Hepatic stellate cell (primary cell): ENCODE measurements at places on chromosomes 3 and 15.
A peak's percentile ranks its signal among the peaks of the same experiment; 100 is the strongest.

DNA sequence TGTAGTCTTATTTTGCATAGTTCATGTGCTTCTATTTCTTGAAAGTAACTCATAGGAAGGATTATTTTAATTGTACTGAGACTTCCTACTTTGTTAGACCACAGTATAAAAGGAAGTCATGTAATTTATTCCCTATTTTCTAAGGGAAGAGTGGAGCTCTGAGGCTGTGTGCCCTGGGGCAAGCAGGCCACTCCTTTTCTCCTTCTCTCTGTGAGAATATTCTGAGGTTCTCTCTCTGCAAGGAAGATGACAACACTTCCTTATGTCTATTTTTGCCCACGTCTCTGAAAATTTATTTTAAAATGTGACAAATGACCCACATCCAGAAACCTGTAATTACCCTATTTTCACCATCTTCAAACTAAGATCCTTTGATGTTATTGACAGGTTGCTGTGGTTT is 11.0 kb downstream of the KCTD6 start:
- DNase-seq: no peak

DNA sequence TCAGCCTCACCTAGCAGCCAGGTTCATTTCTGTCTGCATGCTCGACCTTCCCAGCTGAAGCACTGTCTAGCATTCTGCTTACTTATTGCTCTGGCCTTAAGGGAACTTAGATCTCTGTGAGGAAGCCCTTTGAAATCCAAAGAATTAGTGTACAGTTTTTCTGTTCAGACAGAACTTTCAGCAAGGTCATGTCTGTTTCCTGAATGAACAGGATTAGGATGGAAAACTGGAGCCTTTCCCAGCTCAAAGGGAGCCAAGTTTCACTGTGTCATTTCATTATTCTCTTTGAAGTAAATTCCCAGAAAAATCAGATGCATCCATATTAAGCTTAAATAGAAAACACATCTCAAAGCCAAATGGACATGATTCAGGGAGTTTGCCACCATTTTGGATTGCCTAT is 457.3 kb upstream of the KCNMB2 start:
- no peak for DNase-seq

GRCh38 chr3:101850246-101851051 is 1.1 kb downstream of the NFKBIZ start:
- DNase-seq: peak; percentile 51

DNA sequence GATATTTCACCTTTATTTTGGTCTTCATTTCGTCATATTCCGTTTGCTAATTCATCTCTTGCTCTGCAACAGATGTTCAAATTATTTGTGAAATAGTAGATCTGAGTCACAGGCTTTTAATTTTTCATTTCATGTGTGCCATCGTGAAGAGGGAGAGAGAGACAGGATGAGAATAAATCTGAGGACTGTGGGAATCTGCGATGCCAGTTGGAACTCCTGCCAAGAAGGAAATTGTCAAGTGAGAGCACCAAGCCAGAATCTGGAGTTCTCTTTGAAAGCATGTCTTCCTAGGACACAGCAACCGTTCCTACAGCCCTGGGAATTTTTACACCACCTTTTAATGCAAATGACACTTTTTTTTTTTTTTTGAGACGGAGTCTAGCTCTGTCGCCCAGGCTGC is 48.8 kb downstream of the NSMCE3 start:
- DNase-seq: no peak

DNA sequence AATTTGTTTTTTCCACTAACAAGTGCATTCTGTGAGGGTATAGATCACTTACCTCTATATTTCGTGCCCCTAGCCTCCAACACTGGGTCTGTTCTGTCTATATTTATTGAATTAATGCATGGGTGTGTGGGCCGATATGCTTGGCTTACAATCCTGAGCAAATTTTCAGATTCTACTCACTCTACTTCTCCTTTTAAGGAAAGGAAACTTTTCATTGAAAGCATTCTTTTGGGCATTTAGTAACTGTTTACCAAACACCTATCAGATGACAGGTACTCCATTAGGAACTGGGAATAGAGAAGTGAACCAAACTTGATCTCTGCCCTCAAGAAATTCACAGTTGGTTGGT is 60.5 kb downstream of the TLE3 start:
- DNase-seq: no peak

GRCh38 chr3:191775451-191776233 is 314.7 kb downstream of the PYDC2 start:
- DNase-seq: no peak

- no peak for DNase-seq
Measured at GRCh38 chr15:82709081-82709420, 624 bp downstream of the AP3B2 start.

- no peak for DNase-seq
Measured at GRCh38 chr3:192090586-192090985, 629.6 kb downstream of the PYDC2 start.

- no peak for DNase-seq
Measured at GRCh38 chr3:143654906-143655305, 193.4 kb downstream of the SLC9A9 start.

GRCh38 chr3:27910456-27910855 is 188.3 kb upstream of the EOMES start:
- no peak for DNase-seq

DNA sequence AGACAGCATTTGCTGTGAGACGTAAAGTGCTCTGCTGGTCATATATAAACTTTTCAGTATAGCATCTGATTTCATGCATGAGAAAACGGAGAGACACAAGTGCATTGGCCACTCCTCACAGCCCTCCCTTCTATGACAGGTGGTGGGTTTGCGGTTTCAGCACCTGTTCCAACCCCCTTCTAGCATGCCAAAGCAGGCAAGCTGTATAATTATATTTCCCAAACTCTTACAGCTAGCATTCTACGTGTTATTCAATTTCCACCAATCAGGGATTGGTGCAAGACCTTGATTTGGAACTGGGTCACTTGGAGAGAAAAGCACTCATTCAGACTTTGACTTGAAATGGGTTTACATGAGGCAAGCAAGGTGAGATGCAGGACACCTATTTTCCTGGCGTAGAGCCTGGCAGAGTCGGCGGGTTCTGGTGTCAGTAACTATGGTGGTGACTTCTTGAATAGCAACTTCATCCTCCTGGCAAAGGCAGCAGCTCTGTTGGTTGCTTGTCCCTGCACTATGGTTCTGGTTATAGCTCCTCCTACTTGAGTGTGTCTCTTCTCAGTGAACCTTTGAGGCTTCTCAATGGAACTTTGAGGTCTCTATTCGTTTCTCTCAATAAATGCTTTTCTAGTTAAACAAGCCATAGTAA is 356.5 kb downstream of the TBL1XR1 start:
- no peak for DNase-seq

DNA sequence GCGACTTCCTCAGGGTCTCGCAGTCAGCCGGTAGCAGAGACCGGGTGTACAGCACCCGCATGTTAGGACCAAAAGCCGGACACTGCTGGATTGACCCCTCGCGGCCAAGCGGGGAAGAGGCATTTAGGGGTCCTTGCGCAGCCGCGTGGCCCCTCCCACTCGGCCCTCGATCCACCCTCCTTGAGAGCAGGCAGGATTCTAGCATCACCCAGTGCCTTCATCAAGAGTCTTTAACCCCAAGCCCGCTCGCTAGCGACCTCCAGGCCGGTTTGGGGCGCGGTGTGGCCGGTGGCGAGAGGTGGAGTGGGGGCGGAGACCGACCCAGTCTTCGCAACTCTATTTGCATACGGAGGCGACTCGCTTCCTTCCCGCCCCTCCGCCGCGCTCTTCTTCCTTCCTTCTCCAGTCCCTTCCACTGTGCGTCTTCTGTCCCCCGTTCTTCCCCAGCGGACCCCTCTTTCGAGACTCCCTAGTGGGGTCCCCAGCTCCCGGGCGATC is at the start of gene ST6GAL1:
Gene ST6GAL1 (plus strand): TSS at position 384 of the 498 bp plus-strand sequence. CDS start 112,178 bp downstream, outside the sequence.
- peak; percentile 69 for DNase-seq

DNA sequence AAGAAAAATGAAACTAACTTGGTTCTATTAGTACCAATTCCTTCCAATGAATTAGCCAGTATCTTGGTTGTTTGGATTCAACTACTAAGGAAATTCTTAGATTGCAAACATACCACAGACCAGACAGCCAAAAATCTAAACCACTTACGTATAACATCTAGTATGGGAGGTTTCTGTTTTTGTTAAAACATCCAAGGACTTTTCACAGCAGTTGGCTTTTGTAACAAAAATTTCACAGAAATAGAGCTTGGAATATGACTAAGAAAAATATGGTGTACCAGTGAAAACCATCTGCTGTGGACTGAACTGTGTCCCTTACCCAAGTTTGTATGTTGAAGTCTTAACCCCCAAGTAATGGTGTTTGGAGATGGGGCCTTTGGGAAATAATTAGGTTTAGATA is 199.2 kb downstream of the OTOL1 start:
- DNase-seq: no peak

DNA sequence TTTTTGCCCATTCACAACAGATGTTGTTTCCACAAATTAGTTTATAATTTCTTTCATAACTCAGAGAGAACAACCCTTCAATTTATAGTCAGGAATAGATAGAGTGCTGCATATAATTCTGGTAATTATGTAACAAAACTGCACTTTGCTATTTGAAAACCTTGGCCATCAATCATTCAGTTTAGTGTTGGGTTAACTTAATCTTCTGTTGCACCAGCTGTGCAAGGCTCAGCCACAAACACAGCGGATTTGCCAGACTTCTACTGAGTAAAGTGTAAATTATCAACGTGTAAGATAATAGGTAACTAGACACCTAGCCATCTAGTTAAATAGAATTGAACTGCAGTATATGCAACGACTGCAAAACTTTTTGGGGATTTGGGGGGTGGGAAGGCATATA is 1064.3 kb upstream of the EPHA6 start:
- no peak for DNase-seq

- DNase-seq: no peak
Measured at GRCh38 chr3:119367000-119367399, 72.8 kb downstream of the ARHGAP31 start.

DNA sequence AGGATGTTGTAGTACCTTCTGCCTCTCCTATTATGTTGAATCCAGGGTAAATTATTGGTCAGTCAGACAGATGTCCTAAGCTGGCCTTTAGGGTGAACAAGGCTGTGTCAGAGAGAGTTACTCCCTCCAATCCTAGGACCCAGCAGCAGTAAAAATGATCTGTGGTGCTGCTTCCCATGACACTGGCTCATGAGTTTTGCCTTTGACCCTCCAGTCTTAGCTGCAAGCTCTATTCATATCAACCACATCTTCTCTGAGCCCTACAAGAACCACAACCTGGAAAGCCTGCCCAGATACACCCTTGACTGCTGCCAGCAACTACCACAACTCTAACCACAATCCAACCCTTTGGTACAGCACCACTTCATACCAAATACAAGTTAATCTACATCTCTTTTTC is 27.2 kb upstream of the PHLDB2 start:
- DNase-seq: no peak

DNA sequence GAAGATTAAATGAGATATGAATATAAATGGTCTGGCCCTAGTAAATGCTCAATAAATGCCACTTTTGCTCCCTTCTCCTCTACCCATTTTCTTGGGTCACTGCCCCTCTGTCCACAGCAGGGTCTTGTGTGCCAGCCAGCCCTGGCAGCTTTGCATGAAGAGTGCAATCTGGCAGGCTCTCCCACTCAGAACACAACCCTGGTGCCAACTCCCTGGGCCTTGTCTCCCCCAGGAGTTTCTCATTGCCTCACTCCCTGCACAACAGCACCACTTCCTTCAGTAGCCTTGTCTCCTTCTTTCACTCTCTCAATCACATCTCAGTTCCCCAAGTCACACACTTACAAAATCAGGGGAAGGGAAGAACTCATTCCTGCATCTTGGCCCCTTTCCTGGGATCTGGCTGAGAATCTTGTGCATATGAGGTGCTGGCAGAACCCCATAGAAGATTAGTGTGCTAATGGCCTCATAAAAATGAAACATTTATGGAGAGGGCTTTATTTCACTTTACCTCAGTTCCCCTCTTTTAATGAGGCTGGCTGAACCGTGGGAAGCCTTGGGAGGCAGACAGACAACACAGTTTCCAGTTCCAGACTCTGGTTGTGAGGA is 445.9 kb upstream of the PROK2 start:
- no peak for DNase-seq

- peak; percentile 30 for DNase-seq
Measured at GRCh38 chr15:95259513-95259912, 1028.2 kb downstream of the MCTP2 start.

- no peak for DNase-seq
Measured at GRCh38 chr15:100236981-100237720, 104.6 kb downstream of the ADAMTS17 start.

- no peak for DNase-seq
Measured at GRCh38 chr15:39501366-39502081, 79.4 kb upstream of the THBS1 start.

- DNase-seq: no peak
Measured at GRCh38 chr15:92111751-92112150, 258.2 kb downstream of the SLCO3A1 start.

- peak; percentile 50 for DNase-seq
Measured at GRCh38 chr3:105791919-105792786, 76.7 kb downstream of the CBLB start.
